Endothelial cell (in vitro differentiated cells): ENCODE measurements at places on chromosomes 7 and 10.

GRCh38 chr10:62708569-62708968 lies 96.0 kb upstream of the ADO start:
- no peak for DNase-seq

DNA sequence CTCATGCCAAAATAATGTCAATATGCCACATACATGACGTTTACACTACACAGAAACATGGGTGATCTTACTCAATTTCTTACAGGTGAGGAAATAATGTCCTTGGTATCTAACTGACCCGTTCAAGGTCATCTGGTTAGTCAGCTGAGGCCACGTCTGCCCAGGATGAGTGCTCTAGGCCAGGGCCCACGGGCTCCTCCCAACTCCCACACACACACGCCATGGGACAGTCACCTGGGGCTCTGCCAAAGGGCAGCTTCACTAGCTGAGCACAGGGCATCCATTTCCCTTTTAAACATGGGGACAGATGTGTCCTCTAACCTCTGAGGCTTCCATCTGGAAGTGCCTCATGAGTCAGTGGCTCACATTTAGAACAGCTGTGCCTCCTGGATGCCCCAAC lies 123.9 kb downstream of the TNS3 start:
- DNase-seq: no peak

- DNase-seq: no peak
Observed at GRCh38 chr7:92595281-92595680, 5.1 kb upstream of the FAM133B start.

DNA sequence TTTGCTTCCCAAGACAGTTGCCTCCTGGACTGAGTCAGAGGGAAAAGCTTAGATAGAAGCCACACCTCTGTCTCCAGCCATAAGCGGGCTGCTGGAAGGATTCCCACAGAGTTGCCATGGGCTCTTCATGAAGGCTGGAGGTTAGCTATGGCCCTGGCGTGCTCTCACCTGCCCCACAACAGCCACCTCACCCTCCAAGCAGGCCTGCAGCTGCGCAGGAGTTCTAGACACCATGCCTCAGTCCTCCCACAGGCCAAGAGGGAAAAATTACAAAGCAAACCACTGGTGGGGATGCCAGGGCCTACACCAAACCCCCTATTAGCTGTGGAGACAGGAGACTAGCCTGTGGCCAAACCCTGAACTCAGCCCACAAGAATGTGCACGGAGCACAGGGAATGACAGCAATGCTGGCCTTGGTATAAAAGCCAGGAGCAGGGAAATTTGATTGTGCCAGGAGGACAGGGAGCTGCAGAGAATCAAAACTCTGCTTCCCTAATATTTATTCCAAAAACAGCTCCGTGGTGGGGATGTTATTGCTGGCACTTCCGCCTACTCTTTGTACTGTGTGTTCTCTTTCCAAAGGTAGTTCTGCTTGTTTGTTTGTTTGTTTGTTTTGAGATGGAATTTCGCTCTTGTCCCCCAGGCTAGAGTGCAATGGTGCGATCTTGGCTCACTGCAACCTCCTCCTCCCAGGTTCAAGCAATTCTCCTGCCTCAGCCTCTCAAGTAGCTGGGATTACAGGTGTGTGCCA lies 60.3 kb upstream of the STK17A start:
- DNase-seq: no peak

GRCh38 chr7:112280267-112280666 lies 73.8 kb downstream of the ZNF277 start:
- no peak for DNase-seq

- DNase-seq: no peak
Observed at GRCh38 chr7:36852931-36853330, 128.6 kb upstream of the AOAH start.

GRCh38 chr10:71648933-71649320 lies 70.7 kb downstream of the C10orf105 start:
- DNase-seq: no peak

DNA sequence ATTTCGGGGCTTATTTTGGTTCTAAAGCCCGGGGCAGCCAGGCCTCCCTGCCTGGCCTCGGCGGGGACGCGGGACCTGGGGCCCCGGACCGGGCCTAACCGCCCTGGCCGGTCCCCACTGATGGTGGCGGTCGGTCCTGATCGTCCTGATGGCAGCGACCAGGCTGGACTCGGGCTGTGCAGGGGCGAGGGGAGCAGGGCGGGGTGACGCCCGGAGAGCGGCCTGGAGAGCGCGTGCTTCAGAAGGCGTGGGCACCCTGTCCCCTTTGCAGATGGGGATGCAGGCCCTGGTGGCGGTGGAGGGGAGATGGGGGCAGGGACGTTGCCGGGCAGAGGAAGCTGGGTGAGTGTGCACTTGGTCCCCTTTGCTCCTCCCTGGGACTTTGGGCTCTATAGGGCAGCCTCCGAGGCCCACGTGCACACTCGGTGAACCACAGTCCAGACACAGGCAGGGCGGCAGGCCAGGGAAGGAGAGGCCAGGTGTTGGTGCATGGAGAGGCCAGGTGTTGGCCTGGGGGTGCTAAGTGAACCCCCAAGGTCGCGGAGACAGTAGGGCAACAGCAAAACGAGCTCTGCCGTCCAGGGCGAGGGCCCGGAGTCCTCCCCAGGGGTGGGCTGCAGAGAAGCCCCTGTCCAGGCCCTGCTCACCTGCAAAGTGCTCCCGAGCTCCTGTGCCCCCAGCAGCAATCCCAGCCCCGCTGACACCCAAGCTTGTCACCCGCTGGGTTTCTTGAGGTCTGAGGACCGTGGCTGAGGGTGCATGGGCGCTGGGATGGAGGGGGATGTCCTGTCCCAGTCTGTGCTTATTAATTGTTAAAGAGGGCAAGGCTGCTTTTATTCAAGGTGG lies 42.4 kb upstream of the FAM20C start:
- peak; percentile 24 for DNase-seq

- DNase-seq: no peak
Observed at GRCh38 chr10:51397695-51398094, 301.7 kb downstream of the CSTF2T start.

DNA sequence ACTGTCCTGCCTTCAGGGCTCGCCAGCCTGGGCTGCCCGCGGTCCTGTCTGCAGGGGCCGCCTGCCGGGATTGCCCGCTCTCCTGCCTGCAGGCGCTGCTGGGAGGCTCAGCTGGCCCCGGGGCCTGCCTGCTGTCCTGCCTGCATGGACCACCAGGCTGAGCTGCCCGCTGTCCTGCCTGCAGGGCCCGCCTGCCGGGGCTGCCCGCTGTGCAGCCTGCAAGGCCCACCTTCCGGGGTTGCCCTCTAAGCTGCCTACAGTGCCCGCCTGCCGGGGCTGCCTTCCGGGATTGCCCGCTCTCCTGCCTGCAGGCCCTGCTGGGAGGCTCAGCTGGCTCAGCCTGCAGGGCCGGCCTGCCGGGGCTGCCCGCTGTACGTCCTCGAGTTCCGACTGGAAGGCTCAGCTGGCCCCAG lies 164.4 kb downstream of the GLRX3 start:
- DNase-seq: no peak

GRCh38 chr10:2165771-2166460 lies 428.6 kb upstream of the ADARB2 start:
- no peak for DNase-seq

DNA sequence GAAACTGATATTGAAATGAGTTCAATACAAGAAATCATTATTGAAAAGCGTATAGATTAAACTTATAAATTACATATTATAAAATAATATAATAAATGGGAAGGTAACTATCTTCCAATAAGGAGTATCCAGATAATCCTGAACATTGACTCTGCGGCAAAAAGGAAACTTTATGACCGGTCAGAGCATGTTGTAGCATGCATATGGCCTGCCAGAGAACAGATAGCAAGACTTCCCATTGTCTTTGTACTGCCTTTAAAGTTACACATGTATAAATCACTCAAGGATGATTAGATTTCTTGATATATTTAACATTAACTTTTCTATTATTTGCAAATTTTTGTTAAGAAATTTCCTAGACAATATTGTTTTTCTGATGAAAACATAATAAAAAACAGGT lies 56.2 kb upstream of the ETV1 start:
- DNase-seq: no peak

DNA sequence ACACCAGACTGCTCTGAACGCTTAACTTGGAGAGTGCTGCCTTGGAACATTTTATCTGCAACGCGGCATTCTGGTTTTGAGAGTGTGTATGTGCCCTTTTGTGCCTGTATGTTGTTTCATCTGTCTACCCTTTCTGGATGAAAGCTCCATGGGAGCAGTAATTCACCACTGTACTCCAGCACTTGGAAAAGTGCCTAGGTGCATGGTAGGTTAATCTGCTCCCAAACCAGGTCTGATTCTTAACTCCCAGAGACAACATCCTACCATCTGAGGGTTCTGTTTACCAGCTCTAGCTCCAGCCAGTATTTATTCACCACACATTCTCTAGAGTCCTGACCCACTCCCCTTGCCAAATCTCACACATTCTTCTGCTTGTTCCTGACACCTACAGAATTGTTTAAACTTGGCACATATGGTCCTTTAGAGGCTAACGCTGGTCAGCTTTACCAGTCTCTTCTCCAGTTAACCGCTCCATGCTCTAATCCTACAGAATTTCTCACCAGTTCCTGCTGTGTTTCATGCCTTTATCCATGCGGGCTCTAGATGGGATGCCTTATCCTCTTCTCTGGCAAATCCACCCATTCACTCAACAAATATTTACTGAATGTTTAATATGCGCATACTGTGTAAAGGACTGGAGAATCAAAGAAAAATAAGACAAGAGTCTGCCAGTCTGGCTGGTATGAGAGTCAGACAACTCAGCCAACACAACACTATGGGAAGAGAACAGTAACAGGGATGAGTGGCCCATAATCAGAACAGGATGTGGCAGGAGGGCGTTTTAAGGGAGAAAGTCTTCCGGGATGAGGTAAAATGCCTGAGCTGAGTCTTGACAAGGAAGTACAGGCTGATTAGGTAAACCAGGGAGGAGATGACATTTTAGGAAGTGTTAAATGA lies 46.3 kb downstream of the MTPN start:
- DNase-seq: no peak

- DNase-seq: no peak
Observed at GRCh38 chr7:417625-417889, 102.1 kb downstream of the PDGFA start.

GRCh38 chr7:84113286-84113685 lies 81.3 kb downstream of the SEMA3A start:
- DNase-seq: no peak

- no peak for DNase-seq
Observed at GRCh38 chr7:10939237-10939910, 34.3 kb upstream of the PHF14 start.

GRCh38 chr10:104274762-104275721 lies 6.1 kb downstream of the GSTO2 start:
- peak; percentile 65 for DNase-seq

DNA sequence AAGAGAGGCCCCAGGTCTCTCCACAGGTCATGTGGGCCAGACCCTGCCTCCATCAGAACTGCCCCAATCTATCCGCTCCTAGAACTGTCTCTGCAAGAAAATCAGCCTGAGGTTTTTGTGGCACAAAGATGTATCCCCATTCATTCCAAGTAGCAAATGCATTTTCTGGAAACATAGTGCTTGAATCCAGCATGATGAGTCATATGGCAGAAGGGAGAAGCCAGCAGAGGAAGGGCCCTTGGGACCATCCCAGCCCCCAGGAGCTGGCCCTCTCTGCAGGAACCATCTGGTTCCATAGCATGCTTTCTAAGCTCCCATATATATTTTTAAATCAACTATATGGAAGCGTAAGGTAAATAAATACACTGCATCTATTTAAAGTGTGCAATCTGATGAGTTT lies 563.2 kb downstream of the GALNT17 start:
- DNase-seq: no peak

GRCh38 chr10:79298403-79299244 lies 48.6 kb upstream of the PPIF start:
- DNase-seq: no peak

GRCh38 chr10:125165584-125166573 lies 5.5 kb upstream of the CTBP2 start:
- DNase-seq: no peak

GRCh38 chr10:101073631-101074030 lies 11.8 kb downstream of the KAZALD1 start:
- no peak for DNase-seq
